Psoas muscle (tissue), 8 donors: ENCODE measurements at places on chromosomes 12 and 14.

GRCh38 chr12:104694161-104694560 lies 237.4 kb downstream of the CHST11 start:
- no peak for DNase-seq

- no peak for DNase-seq
These were observed 359.4 kb upstream of the FOXG1 start for GRCh38 chr14:28407031-28407825.

DNA sequence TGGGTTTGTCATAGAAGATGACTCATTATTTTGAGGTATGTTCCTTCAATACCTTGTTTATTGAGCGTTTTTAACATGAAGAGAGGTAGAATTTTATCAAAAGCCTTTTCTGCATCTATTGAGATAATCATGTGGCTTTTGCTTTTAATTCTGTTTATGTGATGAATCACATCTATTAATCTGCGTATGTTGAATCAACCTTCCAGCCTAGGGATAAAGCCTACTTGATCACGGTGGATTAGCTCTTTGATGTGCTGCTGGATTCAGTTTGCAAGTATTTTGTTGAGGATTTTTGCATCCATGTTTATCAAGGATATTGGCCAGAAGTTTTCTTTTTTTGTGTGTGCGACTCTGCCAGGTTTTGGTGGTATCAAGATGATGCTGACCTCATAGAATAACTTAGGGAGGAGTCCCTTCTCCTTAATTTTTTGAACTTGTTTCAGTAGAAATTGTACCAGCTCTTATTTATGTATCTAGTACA lies 602.6 kb downstream of the SNAPC1 start:
- no peak for DNase-seq

GRCh38 chr12:3170423-3171194 lies 93.4 kb downstream of the TSPAN9 start:
- no peak for DNase-seq

GRCh38 chr14:34021096-34021495 lies 70.2 kb upstream of the EGLN3 start:
- DNase-seq = no peak

GRCh38 chr12:108099073-108099472 lies 30.0 kb upstream of the WSCD2 start:
- DNase-seq = no peak

DNA sequence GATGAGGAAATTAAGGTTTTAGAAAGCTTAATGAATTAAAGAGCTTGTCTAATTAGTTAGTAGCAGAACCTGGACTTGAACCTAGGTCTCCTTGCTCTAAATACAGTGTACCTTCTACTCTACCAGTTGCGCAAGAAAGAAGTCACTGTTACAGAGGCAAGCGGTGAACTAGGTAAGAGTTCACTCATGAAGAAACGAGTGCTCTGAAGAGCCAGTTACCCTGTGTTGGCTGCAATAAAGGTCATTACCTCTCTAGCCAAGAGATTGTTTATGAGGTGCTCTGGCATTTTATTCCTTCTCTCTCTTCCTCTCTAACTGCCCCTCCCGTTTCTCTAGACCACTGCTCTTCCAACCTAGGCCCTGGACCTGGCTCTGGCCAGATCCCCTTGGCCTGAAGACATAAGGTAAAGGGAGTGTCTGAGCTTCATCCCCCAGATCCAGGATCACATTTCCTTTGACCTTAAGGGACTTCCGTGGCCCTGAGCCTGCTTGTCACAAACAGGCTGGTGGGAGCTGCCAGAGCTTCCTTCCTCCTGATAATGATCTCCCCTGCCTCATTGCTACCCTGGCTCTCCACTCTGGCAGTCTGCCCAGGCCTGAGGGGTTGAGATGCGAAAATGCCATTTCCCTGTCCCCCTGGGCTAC lies 1.9 kb downstream of the RNASE7 start:
- peak; percentile 35 for DNase-seq

DNA sequence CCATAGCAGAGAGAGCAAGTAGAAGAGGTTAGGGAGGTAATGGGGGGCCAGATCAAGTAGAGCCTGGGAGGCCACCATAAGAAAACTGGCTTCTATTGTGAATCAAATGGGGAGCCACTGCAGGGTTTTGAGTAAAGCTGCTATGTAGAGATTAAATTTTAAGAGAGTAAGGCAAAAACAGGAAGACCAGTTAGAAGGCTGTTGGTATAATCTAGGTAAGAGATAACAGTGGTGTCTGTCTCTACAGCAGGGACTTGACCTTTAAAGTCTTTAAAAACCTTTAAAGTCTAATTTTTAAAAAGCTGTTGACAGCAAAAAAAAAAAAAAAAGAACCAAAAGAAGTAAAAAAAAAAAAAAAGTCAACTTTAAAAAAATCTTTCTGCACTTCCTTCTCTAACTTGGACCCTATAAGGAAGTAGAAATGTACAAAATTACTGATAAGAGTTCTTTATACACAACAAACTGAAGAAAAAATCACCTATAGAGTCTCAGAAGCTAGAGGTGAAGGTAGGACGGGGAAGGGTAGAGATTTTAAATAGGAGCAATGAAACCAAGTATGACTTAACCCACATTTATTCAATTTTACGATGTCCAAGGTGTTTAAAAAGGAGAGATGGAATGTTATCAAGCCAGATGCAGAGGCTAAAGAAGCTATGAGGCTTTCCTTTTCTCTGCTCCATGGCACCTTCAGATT lies 26.1 kb downstream of the SGPP1 start:
- no peak for DNase-seq

DNA sequence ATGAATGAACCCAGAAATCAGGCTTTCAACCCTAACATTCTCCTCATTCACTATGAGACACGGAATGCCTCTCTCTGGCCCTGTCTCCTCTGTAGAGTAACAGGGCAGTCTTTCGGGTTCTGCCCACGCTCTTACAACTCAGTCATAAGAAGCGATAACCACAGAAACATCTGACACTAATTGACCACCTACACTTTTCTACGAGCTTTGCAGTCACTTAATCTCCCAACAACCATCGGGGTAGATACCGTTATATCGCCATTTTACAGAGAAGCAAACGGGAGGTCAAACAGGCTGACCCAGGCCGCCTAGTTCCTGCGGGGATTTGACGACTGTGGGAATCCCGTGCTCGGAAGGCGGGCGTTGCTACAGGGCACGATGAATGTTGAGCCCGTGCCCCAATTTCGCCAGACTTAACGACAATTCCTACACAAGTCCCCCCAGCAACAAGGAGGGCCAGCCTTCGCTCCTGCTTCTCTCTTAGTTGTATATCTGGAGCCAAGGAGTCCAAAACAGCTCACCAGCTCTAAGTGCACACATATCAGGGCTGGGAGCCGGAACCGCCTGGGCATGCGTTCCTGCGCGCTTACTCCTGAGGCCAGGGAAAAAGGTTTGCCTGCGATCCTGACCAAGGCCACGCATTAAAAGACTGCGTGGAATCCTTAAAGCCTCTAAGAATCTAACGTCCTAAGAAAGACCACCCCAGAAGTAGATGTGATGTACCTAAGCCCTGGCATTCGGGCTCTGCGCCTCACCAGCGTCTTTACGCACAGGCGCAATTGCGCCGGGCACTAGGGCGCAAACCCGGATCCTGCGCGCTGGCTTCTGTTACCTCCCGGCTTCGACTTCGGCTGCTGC lies 38.7 kb upstream of the TBX5 start:
- no peak for DNase-seq
